NCI-H774 (cell line): ENCODE measurements at places on chromosomes 7 and 10.
A peak's percentile ranks its signal among the peaks of the same experiment; 100 is the strongest.

GRCh38 chr10:65377687-65378086 lies 1548.1 kb upstream of the LRRTM3 start:
- DNase-seq = no peak

DNA sequence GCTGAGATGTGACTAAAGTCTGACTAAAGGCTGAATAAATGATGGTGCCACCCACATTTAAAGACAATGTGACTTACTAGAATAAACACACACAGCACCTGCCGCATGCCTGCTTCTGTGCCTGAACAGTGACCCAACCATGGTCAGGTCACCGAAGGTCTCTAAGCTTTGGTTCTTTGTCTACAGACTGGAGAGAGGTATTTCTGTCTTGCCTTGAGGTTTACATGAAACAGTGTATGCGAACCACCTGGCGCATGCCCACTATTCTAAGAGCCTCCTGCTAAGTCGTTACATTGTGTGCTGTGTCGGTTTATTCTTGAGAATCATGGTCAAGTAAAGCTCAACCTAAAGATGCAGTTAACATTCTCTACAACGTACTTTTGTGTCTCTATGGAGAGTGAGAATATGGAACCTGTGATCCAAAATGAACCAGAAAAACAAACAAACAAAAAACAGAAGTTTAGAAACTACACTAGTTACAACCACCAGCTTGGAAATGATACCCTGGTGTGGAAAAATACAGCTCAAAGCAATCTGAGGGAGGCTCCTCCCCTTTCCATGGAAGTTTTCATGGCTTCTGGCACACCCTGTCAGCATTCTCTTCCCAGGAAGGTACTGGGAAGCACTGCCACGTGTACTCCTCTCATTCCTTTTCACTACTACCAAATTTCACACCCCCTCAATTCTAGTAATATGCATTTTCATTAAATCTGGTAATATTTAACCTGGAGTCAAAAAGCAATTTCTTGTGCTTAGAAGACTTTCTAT lies 40.0 kb downstream of the VOPP1 start:
- DNase-seq = no peak

DNA sequence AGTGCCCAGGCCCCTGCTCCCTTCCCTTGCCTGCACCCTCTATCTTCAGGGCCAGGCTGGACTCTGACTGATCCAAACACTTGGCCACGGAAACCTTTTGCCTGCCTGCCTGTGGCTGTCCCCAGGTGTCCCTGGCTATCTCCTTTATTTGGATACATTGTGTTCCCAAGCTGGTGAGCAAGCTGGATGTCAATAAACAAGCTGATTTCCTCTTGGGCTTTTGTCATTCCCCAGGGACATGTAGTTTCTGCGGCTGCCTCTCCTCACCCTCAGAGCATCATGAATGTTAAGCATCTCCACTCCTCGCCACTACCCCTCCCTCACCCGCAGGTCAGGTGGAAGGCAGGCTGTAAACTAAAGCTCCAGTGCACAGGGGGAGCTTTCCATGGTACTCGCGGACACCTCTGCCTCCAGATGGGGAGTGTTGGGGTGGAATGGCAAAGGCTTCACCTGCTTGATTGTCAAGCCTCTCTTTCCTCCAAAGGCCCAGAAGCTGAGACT lies 6.9 kb downstream of the GHRHR start:
- no peak for DNase-seq

- no peak for DNase-seq
Observed at GRCh38 chr10:99372546-99373271, 43.6 kb downstream of the CNNM1 start.

DNA sequence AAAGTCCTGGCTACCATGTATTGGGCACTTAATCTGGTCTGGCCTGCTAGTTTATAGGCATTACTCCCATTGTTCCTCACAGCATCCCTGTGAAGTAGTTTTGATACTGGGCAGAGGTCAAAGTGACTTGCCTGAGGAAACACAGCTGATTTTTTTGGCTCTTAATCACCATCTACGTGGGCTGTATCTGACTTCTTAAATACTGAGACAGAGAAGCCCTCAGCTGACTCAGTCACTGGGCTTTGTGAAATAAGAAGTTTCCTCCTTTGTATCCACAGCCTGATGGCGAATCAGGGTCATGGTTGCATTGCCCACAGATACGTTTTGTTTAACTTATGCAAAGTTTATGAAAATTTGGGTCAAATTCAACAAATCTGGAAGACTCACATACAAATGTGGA lies 13.2 kb downstream of the TACR2 start:
- DNase-seq = no peak

DNA sequence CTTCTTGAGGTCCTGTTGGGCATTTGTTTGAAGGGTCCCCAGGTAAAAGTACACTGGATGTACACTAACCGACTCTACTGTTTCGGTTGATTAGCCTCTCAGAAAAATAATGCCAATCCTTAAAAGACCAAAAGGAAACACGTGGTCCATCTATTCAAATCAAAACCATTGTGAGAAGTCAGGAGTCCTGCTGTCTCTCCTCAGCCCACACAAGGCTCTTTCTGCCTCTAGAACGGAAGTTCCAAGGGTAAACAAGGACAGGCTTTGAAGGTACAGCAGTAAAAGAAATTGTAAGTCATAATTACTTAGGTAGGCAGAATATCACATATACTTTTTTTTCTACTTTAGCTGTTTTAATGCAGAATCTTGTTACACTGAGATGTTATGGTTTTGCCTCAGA lies 71.7 kb upstream of the TPK1 start:
- DNase-seq = no peak

- DNase-seq = no peak
Observed at GRCh38 chr7:44293561-44294324, 31.7 kb downstream of the CAMK2B start.

GRCh38 chr7:139748941-139749340 lies 28.9 kb downstream of the HIPK2 start:
- DNase-seq = no peak

GRCh38 chr7:254337-255037 lies 35.5 kb upstream of the FOXL3 start:
- no peak for DNase-seq

DNA sequence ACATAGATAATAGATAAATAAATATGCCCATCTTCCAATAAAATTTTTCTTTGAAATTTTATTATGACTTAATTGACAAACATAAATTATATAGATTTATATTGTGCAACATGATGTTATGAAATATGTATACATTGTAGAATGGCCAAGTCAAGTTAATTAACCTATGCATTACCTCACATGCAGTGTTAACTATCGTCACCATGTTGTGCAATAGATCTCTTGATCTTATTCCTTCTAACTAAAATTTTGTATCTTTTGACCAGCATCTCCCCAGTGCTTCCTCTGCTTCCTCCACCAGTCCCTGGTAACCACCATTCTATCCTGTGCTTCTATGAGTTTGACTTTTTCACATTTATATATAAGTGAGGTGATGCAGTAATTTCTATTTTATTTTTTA lies 259.6 kb downstream of the SUGCT start:
- DNase-seq = no peak

GRCh38 chr7:151412318-151412717 lies 2.5 kb upstream of the WDR86 start:
- DNase-seq = no peak

GRCh38 chr10:93894516-93895378 lies 969 bp downstream of the SLC35G1 start:
- no peak for DNase-seq

DNA sequence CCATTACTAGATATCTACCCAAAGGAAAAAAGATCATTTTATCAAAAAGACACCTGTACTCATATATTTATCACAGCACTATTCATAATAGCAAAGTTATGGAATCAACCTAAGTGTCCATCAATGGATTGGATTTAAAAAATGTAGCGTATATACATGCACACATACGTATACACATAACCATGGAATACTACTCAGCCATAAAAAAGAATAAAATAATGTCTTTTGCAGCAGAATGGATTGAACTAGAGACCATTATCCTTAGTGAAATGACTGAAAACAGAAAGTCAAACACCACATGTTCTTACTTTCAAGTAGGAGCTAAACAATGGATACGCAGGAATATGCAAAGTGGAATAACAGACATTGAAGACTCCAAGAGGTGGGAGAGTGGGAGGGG lies 157.7 kb upstream of the LAMB4 start:
- no peak for DNase-seq

GRCh38 chr10:132516771-132517725 lies 20.5 kb upstream of the INPP5A start:
- DNase-seq = no peak

- peak; percentile 80 for DNase-seq
Observed at GRCh38 chr10:78335691-78336401, 302.2 kb downstream of the RPS24 start.

GRCh38 chr10:76073524-76073923 lies 642.1 kb downstream of the LRMDA start:
- DNase-seq = no peak

DNA sequence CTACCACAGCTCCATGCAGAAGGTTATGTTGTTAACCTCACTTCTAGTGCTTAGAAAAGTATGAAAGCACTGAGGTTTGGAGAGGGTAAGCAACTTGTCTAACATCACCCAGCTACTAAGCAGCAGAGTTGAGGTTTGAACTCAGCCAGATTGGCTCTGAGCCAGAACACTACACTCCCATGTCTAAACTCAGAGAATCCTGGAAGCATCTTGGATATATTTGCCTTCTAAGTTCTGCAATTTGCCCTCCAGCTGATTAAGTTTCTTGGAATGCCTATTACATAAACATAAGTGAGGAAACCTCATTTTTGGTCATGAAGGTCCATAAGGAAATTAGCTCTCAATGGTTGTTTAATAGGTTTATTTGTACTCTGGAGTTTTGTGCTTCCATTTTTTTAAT lies 78.1 kb upstream of the PHYHIPL start:
- no peak for DNase-seq

DNA sequence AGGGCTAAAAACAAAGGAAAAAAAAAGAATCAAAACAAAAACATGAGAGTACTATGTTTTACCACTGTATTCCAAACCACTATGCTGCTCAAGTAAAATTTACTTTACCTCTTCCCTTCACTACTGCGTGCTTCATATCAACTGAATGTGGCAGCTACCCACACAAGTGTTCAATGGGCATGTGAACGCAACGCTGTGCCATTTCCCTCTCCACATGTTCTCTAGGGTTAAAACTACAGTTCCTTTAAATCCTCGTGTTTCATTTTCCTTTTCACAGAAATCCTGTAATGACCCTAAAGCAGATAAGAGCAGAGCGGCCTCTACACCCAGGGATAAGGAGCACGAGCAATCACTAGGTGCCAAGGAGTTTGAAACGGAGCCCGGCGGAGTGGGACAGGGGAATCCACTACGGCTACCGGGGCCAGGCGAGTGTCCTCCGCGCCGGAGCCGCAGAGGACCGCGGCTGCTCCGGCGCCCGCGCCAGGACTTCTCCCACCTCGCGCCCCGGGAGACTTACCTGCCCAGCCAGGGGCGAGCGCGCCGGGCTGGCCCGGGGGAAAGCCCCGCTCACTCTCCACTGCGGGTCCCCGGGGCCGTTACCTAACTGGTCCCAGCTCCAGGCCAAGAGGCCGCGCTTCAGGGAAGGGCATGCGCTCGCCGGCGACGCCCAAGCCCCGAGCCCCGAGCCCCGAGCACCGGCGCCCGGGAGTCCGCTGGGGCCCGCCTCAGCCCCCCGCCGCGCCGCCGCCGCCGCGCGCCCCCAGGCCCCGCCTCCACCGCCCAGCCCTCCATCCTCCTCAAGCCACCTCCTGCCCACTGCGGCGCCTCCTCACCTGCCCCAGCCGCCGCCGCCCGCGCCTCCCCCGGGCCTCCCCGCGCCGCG lies 711 bp downstream of the NAMPT start:
- DNase-seq = peak; percentile 47

DNA sequence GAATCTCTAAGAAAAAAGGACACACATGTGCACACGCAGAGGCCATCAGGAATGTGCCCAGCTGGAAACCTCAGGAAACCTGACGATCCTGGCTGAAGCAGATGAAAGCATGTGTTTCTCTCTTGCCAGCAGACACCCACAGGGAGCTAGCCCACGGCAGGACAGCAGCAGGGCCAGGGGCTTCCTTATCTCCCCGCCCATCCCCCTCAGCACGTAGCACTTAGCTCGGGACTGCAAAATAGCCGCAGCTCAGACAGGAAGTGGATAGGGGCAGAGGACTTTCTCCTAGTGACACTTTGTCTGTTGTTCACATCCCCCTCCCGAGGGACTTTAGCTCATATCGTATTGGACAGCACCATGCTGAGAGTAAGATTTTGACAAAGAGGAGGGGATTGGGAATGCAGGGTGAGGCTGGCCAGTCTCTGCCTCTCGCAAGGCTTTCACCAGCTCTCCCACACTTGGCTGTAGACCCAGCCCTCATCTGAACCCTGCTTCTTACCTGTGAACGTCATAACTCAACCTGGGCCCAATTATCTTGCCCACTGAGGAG lies 63.8 kb downstream of the MKI67 start:
- DNase-seq = no peak

DNA sequence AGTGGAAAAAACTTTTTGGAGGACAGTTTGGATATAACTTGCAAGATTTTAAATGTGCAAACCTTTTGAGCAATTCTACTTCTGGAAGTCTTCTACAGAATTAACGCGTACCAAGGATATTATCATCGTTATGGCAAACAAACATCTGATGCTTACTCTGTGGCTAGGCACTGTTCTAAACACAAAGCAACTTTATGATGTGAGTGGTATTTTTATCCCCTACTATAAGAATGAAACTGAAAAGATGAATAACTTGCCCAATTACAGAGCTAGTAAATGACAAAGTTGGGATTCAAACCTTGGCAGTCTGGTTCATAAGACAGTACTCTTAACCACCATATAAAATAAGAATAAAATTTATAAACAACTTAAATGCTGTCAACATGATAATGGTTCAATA lies 15.8 kb downstream of the ASZ1 start:
- no peak for DNase-seq

DNA sequence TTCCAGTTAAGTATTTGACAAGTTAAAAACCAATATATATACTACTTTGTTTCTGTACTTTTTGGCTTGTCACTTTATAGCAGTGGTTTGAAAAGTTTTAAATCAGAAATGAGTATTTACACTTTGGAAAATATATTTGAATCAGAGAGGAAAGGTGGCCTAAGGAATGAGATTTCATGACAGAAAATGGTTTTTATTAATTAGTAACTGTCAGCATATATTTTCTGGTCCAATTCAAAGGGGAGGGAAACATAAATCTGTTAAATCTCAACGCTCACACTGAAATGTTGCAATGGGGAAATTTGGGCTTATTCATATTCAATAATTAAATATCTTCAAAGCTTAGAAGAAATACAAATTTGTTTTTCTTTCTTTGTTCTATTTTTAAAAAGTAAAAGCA lies 100.1 kb downstream of the GRB10 start:
- no peak for DNase-seq

DNA sequence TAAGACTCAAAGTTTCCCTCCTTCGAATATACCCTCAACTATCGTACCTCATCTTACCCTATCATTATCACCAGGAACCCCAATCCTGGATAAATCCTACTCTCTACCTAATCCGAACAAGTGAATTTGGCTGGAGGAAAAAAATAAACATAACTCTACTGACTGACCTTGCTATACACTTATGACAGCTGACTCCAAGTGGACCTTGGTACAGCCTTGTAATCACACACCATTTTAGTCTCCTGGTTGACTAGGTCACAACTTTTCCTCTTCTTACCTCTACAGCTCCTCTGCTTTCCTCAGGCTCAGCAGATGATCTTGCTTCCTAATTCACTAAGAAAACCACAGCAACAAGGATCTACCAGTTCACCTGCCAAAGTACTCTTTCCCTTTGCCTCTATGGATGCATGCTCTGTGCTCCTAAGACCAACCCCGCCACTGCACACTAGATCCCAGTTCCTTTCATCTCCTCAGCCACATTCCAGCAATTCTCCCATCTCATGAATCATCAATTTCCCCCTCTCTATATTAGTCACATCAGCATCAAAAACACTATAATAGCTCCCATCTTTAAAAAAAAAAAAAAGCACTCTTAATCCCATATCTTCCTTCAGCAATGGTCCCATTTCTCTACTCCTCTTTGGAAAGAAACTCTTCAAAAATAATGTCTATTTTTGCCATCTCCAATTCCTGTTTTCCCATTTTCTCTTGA lies 35.5 kb downstream of the COA1 start:
- no peak for DNase-seq
